ENCODE measurements at places on chromosomes 1 and 21. TPM values are rescaled to one million over a fixed set of nuclear protein-coding genes. Genes with fewer than 3 reads are reported as not detected.

Gene VANGL2
- total RNA-seq = 0.28 TPM

Gene LMX1A
- total RNA-seq = not detected

Gene ATP6V1G3
- not detected for total RNA-seq

- no peak for DNase-seq
These were observed 18.4 kb upstream of the ABL2 start for GRCh38 chr1:179247923-179248322.

Measured in IMR-90 (cell line).